Smooth muscle cell of the brain vasculature (primary cell): ENCODE measurements at places on chromosomes 1 and 21.

DNA sequence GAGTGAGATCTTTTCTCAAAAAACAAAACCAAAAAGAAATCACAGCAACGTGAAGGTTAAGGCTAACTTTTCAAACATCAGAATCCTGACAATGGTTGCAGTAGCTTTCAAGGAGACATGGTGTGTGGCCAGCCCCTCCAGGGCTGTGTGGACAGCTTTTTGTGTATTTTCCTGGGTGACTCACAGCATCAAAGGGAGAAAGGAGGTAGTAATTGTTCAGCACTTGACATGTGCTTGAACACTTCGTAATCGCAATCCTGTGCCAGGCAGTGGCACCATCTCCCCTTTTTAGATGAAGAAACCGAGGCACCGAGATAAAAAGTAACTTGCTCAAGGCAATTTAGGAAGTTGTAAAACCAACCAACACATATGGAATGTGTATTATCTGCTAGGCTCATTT lies 10.3 kb downstream of the NBL1 start:
- no peak for DNase-seq

- no peak for DNase-seq
Measured at GRCh38 chr1:48222501-48223242, at the start of gene SLC5A9. SLC5A9 (plus strand) TSS chr1:48222716; CDS start chr1:48222737, 21 bp downstream.

GRCh38 chr1:15948595-15949452 lies 27.1 kb downstream of the ZBTB17 start:
- DNase-seq, result no peak

GRCh38 chr1:12372180-12372579 lies 142.3 kb downstream of the VPS13D start:
- DNase-seq, result no peak

DNA sequence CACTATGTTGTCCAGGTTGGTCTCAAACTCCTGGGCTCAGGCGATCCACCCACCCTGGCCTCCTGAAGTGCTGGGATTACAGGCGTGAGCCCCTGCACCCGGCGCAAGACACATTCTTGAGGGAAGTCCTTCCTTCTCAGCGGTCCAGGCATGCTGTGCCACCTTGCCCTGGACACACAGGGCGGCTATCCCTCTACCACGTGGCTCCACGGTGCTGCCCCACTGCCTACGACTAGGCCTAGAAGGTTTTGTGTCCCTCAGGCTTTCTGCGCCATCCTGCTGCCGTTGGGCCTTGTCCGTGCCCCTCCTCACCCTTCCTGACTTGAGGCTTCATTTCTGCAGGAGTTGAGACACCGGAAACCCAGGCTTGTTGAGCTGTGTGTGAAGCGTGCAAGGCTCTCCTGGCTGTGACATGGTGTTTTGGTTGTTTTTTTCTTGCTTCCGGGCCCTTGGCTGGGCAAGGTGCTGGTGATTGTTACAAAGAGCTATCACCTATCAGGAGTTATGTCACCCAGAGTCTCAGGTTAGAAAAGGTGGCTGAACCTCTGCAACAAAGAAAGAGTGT lies 13.9 kb downstream of the C1orf174 start:
- no peak for DNase-seq

DNA sequence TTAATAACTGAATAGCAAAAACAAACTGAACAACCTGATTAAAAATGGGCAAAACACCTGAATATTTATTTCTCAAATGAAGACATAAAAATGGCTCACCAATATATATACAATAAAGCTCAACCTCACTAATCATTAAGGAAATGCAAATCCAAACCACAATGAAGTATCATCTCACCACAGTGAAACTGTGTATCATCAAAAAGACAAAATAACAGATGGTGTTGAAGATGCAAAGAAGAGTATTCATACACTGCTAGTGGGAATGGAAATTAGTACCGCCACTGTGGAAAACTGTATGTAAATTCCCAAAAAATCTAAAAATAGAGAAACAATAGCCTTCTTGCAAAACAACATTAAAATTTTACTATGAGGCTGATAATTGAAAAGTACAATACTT lies 1660.1 kb upstream of the B3GALT2 start:
- DNase-seq, result no peak

GRCh38 chr21:29033871-29034270 lies 9.4 kb downstream of the USP16 start:
- DNase-seq, result no peak

DNA sequence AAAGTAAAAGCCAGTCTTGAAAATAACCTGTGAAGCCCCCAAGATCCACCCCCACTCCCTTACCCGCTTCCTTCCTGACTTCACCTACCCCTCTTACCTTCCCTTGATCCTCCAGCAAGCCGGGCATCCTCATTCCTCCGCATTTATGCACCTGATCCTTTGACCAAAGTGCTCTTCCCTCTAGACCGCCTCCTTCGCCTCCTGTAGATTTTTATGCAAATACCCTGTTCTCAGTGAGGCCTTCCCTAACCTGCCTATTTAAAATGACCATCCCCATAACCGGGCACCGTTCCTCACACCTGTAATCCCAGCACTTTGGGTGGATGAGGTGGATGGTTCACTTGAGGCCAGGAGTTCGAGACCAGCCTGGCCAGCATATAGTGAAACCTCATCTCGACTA lies 1.1 kb upstream of the NENF start:
- no peak for DNase-seq
